ENCODE measurements at places on chromosomes 11 and 22.
A peak's percentile ranks its signal among the peaks of the same experiment; 100 is the strongest.

- DNase-seq: no peak
These were observed 35.1 kb downstream of the FLI1 start for GRCh38 chr11:128728767-128729587.

DNA sequence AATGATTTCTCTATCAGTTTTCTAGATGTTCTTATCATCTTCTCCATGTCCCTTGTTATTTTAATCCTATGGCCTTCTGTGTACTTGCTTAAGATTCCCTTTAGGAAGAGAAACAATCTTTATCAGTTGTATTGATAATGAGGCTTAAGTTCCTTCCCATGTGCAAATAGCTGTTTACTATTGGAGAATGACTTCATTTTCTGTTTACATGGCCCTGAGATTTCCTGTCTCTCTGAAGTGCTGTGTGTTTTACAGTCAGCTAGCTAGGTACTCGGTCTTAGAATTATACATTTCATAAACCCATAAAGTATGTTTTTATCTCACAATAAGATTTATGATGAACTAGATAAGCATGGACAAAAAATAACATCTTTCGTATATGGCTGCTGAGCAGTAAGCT lies 67.5 kb upstream of the CCDC179 start:
- no peak for DNase-seq

DNA sequence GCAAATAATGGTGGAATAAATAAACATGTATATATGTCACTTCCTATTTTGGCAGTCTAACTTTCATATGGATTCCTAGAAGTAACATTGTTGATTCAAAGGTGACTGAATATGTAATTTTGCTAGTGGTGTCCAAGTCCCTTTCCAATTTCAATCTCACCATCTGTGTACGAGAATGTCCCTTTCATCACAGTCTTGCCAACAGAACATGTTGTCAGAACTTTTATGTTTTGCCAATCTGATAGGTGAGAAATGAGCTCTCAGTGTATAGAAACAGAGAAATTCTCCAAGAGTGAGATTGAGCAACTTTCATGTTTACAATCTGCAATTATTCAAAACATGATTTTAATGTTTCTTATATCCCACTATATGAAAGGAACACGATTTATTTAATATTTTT lies 167.5 kb downstream of the CNTN5 start:
- DNase-seq: no peak

DNA sequence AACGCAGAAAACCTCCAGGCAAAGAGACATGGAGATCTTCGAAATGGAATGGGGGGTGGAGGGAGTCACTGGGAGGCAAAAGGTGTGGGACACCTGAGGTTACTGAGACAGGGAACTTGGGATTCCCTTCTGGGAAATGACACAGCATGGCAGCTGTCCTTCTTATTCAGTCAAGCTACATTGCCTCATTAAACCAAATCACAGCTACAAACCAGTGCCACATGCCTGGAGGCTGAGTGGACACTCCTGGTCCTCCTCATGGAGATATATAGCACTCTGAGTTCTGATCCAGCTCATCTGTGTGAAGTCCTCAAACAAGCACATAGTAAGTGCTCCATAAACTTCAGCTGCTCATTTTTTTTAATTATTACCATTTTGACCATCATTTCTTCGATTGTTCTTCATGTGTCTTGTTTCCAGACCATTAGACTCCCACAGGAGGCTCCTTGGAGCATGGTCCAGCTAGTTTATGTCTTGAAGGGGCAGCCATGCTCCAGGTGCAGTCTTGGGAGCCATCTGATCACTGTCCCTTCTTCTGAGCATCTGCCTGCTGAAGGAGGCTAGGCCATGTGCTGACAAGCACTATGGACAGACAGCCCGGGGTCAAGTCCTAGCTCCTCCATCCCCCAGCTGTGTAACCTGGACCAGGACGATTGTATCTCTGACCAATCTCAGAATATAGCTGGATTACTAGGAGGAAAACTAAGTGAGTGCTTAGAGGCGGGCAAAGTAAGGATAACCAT lies 9.7 kb upstream of the FXYD2 start:
- DNase-seq: no peak

- DNase-seq: no peak
These were observed 488.7 kb downstream of the TBC1D22A start for GRCh38 chr22:47250995-47251765.

GRCh38 chr11:74453373-74453975 lies 13.9 kb downstream of the KCNE3 start:
- DNase-seq: peak; percentile 8

DNA sequence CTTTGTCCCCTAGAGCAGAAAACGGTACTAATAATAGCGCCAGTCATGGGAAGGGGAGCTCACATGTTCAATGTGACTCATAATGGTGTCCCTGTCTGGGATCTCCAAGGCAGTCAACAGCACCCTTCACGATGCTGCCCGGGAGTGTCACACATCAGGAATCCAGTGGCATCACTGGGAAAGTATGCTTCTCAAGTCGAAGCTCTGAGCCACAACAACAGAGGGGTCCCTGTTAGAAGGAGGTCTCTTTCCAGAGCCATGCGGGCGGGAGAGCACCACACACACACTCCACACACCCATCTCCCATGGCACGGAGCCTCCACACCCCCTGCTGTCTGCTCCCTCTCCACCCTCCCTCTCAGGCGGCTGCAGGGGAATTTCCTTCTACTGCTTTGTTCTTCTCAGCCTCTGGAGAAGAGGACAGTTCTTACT lies 119.7 kb downstream of the ETS1 start:
- no peak for DNase-seq

GRCh38 chr22:44585559-44586350 lies 87.7 kb upstream of the RTL6 start:
- DNase-seq: no peak

DNA sequence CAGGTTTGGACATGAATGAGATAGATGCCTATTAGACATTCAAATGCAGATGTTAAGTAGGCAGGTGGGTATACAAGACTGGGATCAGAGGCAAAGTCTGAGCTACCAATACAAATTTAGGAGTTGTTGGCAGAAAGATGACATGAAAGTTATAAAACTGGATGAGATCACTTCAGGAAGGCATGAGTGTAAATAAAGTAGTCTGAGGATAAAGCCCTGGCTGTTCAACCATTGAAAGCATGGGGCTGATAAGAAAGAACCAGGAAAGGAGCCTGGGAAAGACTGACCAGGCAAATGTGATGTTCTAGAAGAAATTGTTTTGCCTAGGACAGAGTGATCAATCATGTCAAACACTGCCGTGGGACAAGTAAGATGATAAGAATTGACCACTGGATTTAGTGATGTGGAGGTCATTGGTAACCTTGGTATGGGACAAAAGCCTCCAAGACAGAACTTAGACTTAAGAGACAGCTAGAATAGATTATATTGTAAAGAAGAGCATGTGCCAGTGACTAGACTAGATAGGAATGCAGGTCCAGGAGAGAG lies 98.5 kb downstream of the EHF start:
- no peak for DNase-seq

DNA sequence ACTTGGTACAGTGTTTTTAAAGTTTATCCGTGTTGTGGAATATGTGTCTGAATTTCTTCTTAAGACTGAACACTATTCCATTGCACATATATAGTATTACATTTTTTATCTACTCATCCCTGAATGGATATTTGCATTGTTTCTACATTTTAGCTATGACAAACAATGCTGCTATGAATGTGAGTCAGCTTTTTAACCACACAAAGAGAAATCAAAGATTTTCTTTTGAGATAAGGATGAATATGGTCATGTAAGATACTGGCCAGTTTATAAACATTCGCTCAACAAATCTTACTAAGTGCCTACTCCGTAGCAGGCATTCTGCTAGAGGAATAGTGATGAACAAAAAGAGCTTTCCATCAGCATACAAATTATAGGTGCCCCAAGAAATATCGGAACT lies 16.5 kb upstream of the OR9G4 start:
- DNase-seq: no peak

GRCh38 chr11:134275534-134276395 lies at the start of gene GLB1L3:
Gene GLB1L3 (plus strand): TSS chr11:134276379. CDS start chr11:134276741, 362 bp downstream.
- peak; percentile 56 for DNase-seq

- no peak for DNase-seq
These were observed 56.6 kb upstream of the FDX1 start for GRCh38 chr11:110373051-110373702.

GRCh38 chr22:29275167-29275566 lies 7.1 kb downstream of the EWSR1 start:
- DNase-seq: no peak

DNA sequence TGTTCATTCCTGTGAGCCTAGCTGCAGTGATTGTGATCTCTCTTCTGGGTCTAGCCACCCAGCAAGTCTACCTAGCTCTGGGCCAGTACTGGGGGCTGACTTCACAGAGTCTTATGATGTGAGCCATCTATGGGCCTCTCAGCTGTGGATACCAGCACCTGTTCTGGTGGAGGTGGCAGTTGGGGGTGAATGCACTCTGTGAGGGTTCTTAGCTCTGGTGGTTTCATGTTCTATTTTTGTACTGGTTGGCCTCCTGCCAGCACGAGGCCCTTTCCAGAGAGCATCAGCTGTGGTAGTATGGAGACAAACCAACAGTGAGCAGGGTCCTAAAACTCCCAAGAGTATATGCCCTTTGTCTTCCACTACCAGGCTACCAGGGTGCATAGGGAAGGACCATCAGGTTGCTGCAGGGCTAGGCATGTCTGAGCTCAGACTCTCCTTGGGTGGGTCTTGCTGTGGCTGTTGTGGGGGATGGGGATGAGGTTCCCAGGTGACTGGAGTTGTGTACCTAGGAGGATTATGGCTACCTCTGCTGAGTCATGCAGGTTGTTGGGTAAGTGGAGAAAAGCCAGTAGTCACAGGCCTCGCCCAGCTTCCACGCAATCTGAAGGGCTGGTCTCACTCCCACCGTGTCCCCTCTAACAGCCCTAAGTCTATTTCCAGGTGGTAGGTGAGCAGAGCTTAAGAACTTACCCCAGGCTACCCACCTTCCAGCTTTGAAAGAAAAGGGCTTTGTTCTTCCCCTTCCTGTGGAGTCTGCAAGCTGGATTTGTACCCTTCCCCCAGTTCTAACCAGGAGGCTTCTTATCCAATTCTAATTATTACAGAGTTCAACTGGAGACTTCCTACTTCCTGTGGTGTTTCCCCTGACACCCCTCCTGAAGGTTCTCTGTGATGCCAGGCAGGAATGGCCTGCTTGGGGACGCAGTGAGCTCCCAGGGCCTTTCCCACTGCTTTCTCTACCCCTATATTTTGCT lies 250.7 kb downstream of the LUZP2 start:
- no peak for DNase-seq

GRCh38 chr11:110242746-110243145 lies 53.7 kb downstream of the RDX start:
- DNase-seq: no peak

- DNase-seq: no peak
These were observed 3.2 kb upstream of the EMID1 start for GRCh38 chr22:29202212-29203192.

GRCh38 chr11:95148938-95149337 lies 59.3 kb downstream of the ENDOD1 start:
- DNase-seq: no peak

GRCh38 chr11:88535266-88535665 lies 197.7 kb upstream of the CTSC start:
- no peak for DNase-seq

- no peak for DNase-seq
These were observed 846.2 kb upstream of the API5 start for GRCh38 chr11:42465623-42466022.

- DNase-seq: no peak
These were observed 1.8 kb upstream of the SNX19 start for GRCh38 chr11:130918081-130918480.

GRCh38 chr11:121067962-121068647 lies 32.9 kb upstream of the TECTA start:
- DNase-seq: no peak

- DNase-seq: no peak
These were observed 2.2 kb upstream of the TM7SF2 start for GRCh38 chr11:65109231-65110198.

GRCh38 chr22:30277547-30278344 lies 11.1 kb upstream of the OSM start:
- no peak for DNase-seq

DNA sequence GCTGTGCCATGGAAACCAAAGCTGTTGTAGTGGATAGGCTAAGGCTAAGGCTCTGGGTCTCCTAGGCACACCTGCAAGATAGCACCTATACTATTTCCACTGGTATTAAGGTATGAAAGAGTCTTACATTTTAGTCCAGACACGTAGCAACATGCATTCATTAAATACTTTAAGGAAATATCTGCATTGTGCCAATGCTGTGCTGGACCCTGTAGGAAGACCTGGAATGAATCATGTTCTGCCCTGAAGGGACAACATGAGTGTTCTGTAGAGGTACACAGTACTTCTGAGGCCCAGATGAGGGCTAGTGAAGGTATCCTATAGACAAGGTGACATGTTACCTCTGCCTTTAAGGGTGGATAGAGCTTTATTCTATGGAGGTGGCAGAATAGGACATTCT lies 35.2 kb upstream of the RRM1 start:
- no peak for DNase-seq

GRCh38 chr22:29190918-29191317 lies 14.8 kb upstream of the EMID1 start:
- DNase-seq: no peak

DNA sequence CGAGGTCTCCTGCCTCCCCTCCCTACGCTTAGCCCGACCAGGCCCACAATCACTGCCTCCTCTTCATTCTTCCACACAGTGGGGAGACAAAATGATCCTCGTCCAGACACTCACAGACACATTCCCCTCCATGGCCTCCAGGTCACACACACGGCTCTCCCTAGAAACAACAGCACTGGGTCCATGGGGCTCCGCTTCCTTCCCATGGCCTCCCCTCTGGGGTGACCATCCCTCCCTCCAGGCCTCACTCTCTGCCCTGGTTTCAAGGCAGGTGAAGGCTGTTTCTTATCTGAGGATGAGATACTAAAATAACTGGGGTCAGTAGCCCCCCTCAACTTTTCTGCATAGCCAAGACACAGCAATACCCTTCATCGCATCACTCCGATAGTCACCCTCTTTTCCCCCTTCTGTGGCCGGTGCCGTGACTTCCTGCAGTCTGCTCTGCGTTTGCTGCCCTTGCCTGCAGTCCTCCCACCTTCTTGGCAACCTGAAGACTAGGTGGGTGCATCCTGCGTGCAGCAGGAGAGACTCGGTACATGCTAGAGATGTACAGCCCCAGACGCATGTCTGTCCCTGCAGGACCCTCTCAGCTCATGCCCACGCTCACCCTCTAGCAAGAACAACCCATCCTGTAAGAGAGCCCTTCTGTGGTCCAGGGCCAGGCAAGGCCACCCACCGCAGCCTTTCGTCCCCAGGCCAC lies 55.8 kb downstream of the CD6 start:
- no peak for DNase-seq

- DNase-seq: no peak
These were observed 264.6 kb upstream of the PLET1 start for GRCh38 chr11:112525270-112525669.

DNA sequence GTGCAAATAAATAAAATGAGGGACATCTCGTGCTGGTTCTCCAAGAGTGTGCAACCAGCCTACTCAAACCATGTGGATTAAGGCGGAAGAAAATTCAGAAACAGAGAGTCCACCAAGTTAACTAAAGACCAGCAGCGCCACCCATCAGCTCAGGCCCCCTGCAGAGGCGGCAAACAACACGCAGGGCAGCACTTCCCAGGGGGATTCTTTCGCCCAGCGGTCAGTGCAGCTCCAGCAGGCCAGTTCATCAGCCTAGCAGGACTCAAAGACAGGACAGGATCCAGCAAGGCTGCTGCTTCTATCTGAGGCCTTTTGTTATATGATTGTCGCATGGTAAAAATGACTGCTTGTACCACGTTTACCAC lies 51.7 kb downstream of the PACSIN2 start:
- no peak for DNase-seq

- DNase-seq: no peak
These were observed 6.5 kb upstream of the RHOD start for GRCh38 chr11:67050139-67050538.
